Activated T-helper 1 cell treated with anti-CD3 and anti-CD28 coated beads, Interleukin-12 subunit alpha, Interleukin-12 subunit beta, Interleukin-2, Interleukin-4 antibody, amounts not matched to agents 30 ng/mL and 10 ng/mL and 1 ng/mL, durations not matched to agents 14 hours and 24 hours and 36 hours (primary cell): ENCODE measurements at places on chromosomes 2 and 18.
A peak's percentile ranks its signal among the peaks of the same experiment; 100 is the strongest.

- peaks cover 53% of the 10 kb centered on the region for H3K4me1 ChIP-seq
- H3K27ac ChIP-seq = peak overlapping the region; percentile 90
- DNase-seq = no peak
- peak overlapping the region; percentile 51 for H3K4me3 ChIP-seq
- peaks cover 7% of the 10 kb centered on the region for H3K36me3 ChIP-seq
- H3K27me3 ChIP-seq = peaks cover 2% of the 10 kb centered on the region
These were observed 203.4 kb downstream of the TGIF1 start for GRCh38 chr18:3653263-3653850.

DNA sequence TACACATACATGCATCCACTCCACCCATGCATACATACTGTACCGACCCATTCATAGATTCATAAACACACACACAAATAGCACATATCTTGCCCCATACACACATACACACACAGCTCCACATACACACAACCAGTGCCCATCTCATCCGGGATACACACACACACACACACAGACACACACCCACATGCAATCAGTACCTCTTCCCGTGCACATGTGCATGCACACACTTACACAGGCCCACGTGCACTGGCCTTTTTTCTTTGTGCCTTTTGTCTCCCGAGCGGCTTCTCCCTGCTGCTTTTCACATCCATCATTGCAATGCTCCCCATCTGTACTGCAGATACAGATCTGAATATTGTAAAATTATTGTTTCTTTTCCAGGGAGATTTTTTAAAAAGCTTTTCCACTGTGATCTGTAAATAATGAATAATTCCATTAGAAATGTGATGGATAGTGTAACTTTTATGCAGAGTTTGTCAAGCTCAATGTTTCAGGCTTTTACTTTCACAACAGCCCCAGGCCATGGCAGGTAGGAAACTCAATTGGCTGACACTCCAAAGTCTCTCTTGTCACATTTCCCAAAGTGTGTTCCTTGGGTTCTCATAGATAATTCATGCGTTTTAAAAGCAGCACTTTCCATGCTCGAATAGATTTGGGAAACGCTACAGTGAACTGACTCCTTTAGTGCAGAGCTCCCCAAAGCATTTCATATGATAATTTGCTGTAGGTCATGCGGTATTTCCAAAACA is 393.5 kb downstream of the CTNNA2 start:
- H3K27me3 ChIP-seq = no peaks in the 10 kb centered on the region
- H3K27ac ChIP-seq = no peak overlapping the region
- H3K4me3 ChIP-seq = no peak overlapping the region
- no peaks in the 10 kb centered on the region for H3K36me3 ChIP-seq
- no peak for DNase-seq
- no peaks in the 10 kb centered on the region for H3K4me1 ChIP-seq

DNA sequence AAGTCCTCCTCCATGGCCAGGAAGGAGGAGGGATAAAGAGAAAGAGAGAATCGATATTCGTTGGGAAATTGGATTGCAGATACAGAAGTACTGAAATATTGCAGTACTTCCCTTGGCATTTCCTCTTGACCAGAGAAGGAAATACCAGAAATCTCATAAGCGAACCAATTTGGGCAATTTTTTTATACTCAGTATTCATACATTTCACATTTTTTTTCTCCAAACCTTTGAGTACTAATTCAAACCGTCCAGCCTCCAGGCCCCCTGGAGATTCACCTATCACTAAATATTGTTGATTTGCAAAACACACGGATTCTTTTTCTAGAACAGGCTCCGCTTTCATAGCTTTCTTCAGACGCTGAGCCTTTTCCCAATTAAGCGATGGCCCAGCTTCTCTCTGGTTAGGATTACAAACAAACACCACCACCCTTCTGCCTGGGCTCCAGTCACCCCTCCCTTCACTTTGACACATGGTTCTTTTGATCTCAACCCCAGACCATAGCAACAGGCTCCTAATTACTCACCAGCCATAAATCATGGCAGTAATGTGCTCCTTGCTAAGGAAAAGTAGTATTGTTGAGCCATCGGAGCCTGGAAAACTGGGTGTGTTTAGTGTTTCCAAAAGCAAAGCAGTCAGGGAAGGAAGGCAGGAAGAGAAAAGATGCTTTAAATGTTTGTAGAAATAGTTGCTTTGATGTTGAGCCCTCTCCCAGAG is 138.4 kb upstream of the CCDC68 start:
- H3K4me3 ChIP-seq = no peak overlapping the region
- H3K27ac ChIP-seq = no peak overlapping the region
- no peaks in the 10 kb centered on the region for H3K36me3 ChIP-seq
- no peak for DNase-seq
- H3K27me3 ChIP-seq = no peaks in the 10 kb centered on the region

DNA sequence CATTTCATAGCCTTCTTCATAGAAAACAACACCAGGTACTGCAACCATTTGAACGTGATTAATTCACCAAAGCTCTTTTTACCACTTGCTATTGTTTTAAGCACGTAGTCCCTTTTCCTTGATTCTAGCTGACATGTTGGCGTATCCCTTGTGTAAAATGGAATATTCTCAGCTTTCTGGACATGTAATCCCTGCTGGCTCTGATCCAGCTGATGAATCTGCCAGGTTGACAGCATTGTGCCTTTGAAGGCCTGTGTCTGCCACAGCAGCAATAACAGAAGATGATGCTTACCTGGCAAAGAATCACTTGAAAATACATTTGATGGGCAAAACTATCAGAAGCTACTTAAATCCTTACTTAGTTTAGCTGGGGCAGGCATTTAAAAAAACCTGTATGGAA is 81.0 kb upstream of the CCDC150 start:
- H3K4me1 ChIP-seq = no peaks in the 10 kb centered on the region
- H3K36me3 ChIP-seq = no peaks in the 10 kb centered on the region
- DNase-seq = no peak
- H3K27me3 ChIP-seq = peaks cover 3% of the 10 kb centered on the region
- no peak overlapping the region for H3K4me3 ChIP-seq
